Karpas-422 (cell line): ENCODE measurements at places on chromosomes 7 and 10. TPM values are rescaled to one million over a fixed set of nuclear protein-coding genes. Genes with fewer than 3 reads are reported as not detected.

PKD1L1 gene
- 0.90 and 2.8 TPM in 2 replicates for total RNA-seq

DNAJC12 gene
- total RNA-seq = 52.2 and 72.8 TPM in 2 replicates

ZNF655 gene
- total RNA-seq = 169 TPM in 2 replicates

STEAP4 gene
- total RNA-seq = not detected in 2 replicates

SLC13A4 gene
- not detected in 2 replicates for total RNA-seq

CDH23 gene
- 0.47 and 2.1 TPM in 2 replicates for total RNA-seq

CALD1 gene
- 1.0 TPM in 1 of 2 replicates, not detected in the other for total RNA-seq

SH2B2 gene
- total RNA-seq = 22.4 and 39.2 TPM in 2 replicates

SAMD9L gene
- total RNA-seq = 14.8 and 26.4 TPM in 2 replicates

RNF32 gene
- total RNA-seq = 1.3 and 2.3 TPM in 2 replicates

PNLIP gene
- not detected in 2 replicates for total RNA-seq

GRCh38 chr7:50397971-50398324, 52.2 kb downstream of the FIGNL1 start:
- DNase-seq = no peak

DNA sequence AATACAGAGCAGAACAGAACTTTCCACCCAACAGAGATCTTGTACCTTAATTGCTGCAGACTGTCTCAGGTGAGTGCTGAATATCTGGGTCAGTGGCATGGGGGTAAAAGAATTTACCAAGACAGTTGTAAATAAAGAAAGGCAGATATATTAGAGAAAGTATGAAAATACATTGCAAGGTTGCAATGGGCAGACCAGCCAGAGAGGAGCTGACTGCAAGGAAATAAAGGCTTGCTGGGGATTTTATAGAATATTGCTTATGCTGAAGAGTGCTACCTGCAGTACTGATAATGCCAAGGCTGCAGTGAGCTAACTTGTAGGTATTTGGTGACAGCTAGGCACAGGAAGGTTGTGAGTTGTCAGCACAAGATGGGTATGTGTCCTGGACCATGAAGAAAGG, 171.0 kb upstream of the TRIM24 start:
- DNase-seq = no peak

DNA sequence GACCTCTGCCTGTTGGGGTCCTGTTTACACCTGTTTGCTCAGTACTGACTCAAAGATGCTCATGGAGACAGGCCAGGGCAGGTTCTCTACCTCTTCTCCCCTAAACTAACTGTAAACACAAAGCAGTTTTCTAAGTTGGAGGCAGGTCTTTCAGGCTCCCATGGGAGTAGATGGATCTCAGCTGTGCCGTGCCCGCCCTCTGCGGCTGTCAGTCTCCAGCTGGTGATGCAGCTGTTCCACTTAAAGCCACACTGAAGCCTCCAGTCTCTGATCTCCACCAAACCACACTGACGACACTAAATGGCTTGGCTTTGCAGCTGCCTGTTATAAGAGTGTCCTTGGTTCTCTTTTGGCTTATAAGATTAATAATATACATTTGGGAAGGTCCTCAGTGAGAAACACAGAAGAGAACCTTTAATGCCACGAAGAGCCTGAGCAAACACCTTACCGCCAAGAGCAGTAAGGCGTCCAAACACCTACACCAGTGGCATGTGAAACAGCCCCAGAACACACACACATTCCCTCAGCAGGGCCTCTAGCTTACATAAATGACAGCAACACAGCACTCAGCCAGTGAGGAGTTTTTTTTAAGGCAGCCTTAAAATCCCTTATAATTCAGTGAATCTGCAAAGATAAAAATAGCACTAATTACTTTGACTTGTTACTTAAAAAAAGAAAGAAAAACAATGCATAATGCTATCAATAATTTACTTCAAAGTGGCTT, 60.4 kb upstream of the KCNIP2 start:
- peak; percentile 60 for DNase-seq

DNA sequence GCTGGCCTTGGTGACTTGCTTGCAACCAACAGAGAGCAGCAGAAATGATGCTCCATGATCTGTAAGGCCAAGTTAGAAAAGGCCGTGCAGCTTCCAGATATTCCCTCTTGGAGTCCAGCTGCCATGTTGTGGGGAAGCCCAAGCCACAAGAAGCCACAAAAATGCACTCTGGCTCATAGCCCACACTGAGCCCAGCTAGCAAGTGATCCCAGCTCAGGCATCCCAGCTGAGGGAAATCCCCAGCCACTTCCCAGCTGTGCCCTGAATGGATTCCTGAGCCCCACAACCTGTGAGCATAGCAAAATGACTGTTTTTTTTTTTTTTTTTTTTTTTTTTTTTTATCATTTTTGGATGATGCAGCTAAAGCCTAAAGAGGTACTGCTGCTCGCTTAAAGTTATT, 11.1 kb upstream of the SDK1 start:
- DNase-seq = no peak

- DNase-seq = no peak
These were observed 24.5 kb upstream of the CUBN start for GRCh38 chr10:17154116-17154515.

- no peak for DNase-seq
These were observed 227.8 kb upstream of the INHBA start for GRCh38 chr7:41930538-41931262.

DNA sequence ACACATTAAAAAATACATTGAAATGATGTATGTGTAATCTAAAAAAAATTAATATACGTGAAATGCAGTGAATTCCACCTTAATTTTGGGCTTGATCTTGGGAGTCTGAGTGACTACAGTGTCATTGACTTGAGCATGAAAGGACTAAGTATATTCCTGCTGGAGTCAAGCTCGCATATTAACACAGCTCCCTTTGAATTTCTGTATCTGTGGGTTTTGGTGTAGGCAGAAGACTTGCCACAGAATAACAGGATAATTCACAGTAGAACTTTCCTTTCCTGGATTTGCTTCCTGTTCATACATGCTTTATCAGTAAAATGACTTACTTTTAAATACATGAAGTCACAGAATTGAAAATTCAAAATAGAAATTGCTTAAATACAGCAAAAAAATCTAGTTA, 55.3 kb downstream of the PPP1R9A start:
- DNase-seq = no peak

GRCh38 chr7:1654738-1655475, 15.2 kb upstream of the ELFN1 start:
- DNase-seq = no peak

- no peak for DNase-seq
These were observed at the start of gene CACNA2D1 for GRCh38 chr7:82443547-82444219. Gene CACNA2D1 (minus strand): TSS chr7:82443777.

GRCh38 chr7:41052201-41052600, 650.7 kb downstream of the INHBA start:
- DNase-seq = no peak

GRCh38 chr7:131241386-131241785, 86.3 kb upstream of the MKLN1 start:
- DNase-seq = no peak

DNA sequence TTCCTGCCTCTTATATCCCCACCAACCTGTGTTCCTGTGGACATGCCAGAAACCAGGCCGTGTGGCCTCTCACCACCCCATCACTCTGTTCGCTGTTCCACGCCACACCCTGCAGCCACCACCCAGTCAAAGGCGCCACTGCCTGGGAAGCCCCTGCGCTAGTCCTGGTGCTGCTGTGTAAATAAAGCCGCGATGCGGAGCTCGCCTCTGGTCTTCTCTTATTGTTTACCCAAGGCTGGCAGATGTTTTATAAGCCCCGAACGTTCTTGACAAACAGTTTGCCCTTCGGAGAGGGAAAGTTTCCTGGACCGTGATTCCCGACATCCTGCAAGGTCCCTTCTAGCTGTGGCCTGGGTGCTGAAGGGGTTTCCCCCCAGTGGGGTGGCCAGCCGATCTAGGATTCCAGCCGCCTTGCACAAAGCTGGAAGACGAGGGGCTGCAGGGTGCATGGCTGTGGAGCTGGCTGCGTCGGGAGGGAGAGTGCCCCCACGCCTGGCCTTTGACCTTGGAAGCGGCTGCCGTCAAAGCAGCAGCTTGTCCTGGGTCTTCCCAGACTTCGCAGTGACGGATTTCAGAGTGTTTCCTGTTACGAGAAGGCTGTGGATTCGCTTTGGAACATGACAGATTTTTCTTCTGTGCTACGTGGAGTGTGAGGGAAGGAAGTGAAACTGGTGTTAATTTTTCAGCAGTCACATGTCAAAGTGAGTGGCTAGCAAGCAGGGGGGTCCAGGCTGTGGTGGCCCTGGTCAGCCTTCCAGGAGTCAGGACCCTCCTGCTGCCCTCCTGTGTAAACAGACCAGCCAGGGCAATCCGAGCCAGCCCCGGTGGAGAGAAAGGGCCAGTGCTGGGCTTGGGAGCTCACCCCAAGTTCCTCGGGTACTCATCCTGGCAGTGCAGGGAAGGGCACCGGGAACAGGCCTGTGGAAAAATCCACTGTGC, 61.6 kb downstream of the LHPP start:
- DNase-seq = peak; percentile 65

DNA sequence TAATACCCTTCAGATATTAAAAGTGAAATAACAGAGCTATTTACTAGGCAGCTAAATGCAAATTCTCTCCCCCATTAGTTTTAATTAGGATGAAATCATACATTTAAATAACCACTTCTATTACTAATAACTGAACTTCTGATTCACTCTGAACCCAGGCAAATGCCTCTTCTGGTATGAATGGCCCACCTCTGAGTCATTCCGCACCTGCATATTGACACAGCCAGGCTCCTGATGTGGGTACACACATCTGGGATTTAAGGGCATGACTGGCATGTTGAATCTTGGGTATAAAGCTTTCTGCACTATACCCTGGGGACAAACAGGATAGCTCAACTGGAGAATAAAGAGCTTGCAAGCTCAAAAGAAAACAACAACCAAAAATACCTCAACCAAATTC, 140.9 kb downstream of the AUTS2 start:
- DNase-seq = peak; percentile 79

DNA sequence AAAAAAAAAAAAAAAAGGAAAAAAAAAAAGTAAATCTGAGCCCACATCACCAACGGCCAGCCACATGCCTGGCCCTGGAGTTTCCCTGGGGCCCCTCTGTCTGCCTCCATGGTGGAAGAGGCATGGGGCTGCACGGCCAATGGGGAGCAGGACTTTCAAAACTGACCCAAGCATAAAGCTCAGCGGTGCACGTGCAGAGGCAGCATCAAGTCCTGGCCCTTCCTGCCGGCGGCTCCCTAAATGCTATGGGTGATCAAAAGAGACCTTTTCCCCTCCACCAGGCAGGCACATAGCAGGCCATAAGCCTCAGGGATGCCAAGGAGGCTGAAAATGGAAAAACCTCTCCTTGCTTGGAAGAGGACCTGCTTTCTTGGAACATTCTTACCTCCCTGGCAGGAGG, 94.3 kb downstream of the OAT start:
- DNase-seq = no peak

- no peak for DNase-seq
These were observed 16.3 kb downstream of the GSAP start for GRCh38 chr7:77399816-77400215.

DNA sequence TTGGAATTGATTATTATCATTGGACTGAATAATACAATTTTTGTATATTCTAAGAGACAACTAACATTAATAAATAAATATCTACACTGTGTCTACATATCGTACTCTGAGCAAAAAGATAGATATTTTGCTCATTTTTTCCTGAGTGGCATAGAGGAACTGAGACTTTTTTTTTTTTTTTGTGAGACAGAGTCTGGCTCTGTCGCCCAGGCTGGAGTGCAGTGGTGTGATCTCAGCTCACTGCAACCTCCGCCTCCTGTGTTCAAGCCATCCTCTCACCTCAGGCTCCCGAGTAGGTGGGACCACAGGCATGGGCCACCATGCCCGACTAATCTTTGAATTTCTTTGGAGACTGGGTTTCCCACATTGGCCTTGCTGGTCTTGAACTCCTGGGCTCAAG, 14.0 kb downstream of the KMT2E start:
- peak; percentile 43 for DNase-seq

DNA sequence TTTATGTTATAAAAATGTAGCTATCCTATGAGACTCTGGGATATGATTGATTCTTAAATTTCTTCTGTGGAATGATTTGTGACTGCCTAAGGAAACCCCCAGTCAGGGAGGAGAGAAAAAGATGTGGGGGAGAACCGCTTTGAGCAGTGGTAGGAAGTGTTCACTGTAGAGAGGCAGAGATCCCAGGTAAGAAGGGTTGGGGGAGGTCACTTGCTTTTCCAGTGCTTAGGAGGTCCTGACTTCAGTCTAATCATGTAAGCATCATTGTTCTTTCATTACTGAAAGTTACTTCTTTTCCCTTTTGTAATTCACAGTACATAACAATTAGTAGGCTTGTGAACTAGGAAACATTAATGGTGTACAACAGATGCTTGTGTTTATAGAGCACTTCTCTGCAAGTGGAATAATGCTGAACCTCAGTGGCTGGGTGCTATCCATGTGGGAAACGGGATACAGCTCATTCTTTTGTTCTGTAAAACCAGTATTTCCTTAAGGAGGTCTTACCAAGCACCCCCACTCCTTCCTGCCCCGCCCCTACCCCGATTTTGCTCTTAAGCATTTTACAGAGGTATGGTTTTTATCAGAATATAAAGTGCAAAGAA, 165.4 kb downstream of the ST7 start:
- no peak for DNase-seq

DNA sequence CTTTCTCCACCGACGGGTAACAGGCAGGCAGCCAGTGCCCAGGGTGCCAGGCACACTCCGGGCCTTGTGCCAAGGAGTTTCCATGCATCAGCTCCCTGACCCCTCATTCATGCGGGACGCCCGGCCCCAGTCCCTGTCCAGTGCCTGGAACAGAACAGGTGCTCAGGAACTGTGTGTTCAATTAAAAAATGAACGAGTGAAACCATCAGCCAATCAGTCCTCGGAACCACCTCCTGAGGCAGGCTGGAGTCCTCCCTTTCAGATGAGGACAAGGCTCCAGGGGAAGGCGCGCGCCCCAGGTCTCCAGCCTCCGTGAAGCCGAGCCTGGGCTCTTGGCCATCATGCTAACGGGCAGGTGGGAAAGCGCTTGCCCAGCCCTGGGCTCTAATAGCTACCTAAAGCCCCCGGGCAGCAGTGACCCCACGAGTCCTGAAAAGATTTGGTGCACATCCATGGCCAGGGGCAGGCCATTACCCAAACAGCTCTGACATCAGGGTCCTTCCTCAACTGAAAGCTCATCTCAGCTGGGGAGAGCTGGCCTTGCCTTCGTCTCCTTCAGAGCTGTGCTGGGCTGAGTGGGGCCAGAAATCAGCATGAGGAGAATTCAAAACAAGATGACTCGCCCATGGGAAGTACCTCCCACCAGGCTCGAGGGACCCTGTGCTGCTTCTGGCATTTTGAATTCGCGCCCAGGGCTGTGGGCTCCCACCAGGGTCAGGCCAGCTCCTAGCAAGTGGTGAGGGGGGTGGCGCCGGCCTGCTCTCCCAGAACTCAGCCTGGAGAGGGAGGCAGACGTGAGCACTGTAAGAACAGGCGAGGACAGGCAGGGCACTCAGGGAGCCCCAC, 200.5 kb downstream of the MAD1L1 start:
- DNase-seq = no peak

GRCh38 chr7:77944183-77945182, 145.9 kb downstream of the PHTF2 start:
- no peak for DNase-seq

DNA sequence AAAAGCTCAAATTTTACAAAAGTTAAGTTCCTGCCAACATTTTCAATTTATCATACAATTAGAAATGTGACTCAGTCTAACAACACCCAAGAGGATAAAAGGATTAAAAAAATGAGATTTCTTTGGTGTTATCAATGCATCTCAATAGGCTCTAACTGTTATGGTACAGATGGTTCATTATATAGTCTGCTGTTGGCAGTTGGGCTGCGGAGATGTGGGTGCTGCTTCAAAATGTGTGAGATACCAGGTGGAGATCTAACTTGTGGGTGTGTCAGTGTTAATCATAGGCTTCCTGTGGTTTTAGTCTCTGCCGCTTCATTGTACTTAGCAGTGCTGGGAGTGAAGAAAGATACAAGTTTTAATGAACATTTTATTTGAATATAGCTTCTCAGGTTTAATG, 231.2 kb downstream of the EXOC4 start:
- no peak for DNase-seq

- no peak for DNase-seq
These were observed 6.1 kb downstream of the CCAR1 start for GRCh38 chr10:68727146-68727545.
